Hippocampal formation (tissue), 2 donors: ENCODE measurements at places on chromosomes 5 and 9.

- no peak for DNase-seq
These were observed 35.1 kb downstream of the TGFBI start for GRCh38 chr5:136063778-136064465.

- no peak for DNase-seq
These were observed 260.0 kb downstream of the NR2F1-AS1 start for GRCh38 chr5:93320920-93321445.

DNA sequence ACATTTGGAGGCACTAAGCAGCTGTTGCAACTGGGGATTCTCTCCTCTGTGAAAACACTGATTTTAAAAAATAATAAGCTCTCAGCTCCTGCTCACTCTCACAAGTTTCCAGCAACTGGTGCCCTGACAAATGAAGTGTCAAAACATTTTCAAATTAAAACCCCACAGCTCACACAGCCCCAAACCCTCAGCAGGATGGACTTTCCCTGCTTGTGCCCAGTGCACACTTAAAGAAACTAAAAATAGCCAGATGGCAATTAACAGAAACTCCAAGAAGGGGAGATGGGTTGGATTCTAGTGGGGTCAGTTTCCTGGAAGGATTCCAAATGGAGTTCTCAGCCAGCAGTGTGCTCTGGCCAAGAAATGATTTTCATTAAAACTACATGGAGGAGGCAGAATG lies 163.0 kb upstream of the PUM3 start:
- DNase-seq, result no peak

GRCh38 chr9:33374634-33375237 lies 27.6 kb downstream of the AQP7 start:
- peak; percentile 60 for DNase-seq

GRCh38 chr5:142104491-142104890 lies 4.1 kb upstream of the NDFIP1 start:
- no peak for DNase-seq

DNA sequence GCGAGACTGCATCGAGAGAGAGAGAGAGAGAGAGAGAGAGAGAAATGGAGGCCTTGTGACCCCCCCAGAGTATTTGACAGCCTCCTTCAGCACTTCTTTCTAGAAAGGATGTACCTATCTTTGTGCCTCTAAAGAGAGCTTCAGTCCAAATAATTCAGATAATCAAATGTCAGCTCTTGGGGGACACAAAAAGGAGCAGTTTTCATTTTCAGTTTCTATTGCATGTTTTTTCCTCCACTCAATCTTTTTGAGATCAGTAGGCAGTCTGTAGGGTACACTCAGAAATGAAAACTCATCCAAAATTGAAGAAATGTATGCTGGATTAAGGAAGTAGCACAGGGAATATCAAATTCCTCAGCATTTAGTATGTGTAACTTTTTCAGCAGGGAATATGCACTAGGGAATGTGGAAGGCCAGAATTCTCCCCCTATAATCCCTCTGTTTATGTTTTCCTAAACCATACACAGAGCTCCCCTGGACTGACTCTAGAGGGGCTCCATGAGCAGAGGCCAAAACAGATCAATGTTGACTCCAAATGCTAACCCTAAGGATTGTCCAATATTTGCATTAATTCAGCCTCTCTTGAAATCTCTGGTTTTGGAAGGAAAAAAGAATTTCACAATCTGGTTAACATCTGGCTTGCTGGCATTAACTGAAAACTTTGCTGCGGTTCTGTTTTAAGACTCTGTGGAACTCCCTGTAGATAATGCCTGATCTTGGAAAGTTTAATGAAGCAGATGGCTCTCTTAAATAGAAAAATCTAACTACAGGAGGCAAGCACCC lies 250.1 kb downstream of the CEMIP2 start:
- DNase-seq, result peak; percentile 23

GRCh38 chr9:4138781-4139180 lies 161.1 kb downstream of the GLIS3 start:
- no peak for DNase-seq

DNA sequence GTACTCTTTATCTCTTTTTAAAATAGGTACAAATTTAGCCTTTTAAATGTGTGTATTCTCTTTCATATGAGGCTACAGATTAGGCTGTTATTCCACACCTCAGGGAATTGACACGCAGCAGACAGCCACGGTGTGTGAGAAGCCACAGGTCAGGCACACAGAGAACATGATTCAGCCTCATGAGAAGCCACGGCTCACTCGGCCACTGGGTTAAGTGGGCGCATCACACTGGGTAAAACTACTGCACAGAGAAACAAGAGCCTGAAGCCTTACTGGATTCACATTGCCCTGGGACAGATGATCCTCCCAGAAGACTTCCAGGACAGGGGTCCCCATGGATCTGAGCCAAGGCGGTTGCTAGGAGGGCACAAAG lies 28.2 kb downstream of the LPCAT1 start:
- DNase-seq, result no peak

DNA sequence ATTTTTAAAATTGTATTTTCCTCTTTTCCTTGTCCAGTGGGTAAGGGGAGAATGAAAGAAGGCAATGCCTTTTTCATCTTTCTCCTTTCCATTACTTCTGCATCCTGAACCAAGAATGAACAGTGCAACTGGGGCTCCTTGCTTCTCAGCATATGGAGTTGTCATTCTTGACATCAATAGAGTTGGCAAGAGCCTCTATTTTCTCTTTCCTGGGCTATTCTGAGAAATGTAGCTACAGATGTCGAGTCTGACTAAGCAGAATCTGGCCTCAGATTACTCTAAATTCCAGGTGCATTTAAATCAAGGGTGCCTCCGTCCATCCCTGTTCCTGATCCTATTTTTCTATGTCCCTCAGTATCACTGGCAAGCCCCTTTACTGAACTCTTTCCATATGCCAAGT lies 244.8 kb downstream of the GLIS3 start:
- no peak for DNase-seq

- no peak for DNase-seq
These were observed 80.9 kb downstream of the YIPF5 start for GRCh38 chr5:144089401-144090021.

DNA sequence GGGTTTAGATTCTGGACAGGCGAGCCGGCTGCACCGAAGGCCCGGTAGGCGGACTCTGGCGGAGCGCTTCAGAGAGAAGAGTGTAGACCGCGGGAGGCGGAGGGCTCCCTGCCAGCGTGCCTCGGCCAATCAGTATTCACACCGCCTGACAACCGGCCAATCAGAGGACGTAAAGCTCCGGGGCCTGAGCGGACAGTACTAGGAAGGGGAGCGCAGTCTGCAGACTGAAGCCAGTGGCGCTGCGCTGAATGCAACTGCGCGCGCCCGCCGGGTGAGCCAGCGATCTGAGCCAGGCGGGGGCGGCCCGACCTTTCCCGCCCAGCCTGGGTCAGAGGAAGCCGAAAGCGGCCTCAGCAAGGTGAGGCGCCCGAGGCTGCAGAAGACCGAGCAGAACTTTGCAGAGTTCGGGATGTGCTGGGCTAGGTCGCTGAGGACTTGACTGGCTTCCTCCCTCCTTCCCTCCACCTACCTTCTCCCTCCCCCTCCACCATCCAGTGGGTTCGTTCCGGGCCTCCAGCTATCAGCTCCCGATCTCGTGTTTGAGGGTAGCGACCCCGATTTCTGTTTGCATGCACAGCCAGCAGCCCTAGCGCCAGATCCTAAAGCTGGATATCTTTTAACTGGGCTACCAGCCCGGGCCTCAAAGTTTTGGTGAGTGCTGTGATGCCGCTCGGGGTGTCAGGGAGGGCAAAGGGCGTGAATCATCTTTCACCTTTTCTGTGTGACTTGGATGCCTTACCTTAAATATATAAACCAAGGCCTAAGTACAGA lies at the start of gene DMRT2:
TSS of gene DMRT2 (plus strand) at position 233 of the 771 bp plus-strand sequence. CDS start 1,257 bp downstream, outside the sequence.
- peak; percentile 94 for DNase-seq

DNA sequence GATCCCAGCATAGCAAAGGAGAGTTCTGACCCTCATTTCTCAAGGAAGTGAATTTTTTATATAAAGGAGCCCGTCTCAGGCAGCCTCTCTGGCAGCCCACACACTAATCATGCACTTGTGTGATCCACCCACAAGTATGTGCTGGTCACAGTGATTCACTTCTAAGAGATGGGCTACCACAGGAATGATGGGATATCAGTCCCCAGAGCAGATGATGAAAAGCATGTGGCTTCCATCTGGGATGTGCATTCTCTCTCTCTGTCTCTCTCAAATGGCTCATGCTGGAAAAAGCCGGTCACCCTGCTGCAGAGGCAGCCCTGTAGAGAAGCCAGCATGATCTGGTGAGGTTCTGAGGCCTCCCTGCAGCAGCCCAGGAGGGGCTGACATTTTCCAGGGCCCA lies 74.2 kb upstream of the ADCY2 start:
- DNase-seq, result no peak

- no peak for DNase-seq
These were observed 15.1 kb downstream of the RXRA start for GRCh38 chr9:134341306-134341705.

DNA sequence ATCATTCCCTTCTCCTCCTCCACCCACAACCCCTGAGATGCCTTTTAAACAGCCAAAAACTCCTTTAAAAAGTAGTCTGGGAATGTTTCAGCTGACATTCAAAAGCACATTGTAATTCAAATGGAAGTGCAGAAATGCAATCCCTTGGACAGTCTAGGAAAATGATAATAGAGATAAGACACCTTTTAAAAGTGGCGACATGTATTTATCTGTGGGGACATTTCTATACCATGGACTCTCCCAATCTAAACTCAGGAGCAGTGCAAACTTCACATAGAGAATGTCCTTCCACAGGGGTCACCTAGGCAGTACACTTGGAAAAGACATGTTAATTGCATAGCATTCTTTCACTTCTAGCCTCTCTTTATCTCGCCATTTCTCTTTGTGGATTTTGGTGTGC lies 33.0 kb downstream of the TRIM32 start:
- DNase-seq, result no peak

DNA sequence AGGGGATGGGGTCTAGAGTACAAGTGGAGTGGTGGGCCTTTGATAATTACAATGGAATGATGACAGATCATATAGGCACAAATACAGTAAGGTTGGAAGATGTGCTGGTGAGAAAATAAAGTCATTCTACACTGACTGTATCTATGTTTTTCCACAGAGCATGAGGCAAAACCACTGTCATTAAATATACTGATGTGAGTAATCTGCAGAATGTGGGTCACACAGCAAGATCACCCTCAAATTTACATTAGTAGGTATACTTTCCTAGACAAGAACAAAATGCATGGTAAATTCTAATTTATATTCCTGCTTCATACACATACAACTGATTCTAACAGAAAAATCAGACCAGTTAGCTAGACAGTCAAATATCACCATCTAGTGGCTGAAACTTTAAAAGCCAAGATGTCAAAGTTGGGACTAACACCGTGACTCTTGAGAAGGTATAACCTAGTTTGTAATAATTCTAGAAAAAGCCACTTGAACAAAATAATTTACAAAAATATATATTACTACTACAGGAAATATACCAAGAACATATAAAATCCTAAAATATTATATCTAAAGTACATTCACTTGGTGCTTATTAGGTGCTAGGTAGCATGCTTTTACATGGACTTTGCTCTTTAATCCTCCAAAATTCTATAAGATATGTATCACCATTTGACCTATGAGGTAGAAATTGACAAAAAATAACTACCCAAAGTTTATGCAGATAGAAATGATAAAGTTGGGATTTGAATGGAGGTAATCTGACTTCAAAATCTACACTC lies 19.5 kb downstream of the TTC33 start:
- no peak for DNase-seq
